ENCODE measurements at places on chromosomes 5 and 9. TPM values are rescaled to one million over a fixed set of nuclear protein-coding genes. Genes with fewer than 3 reads are reported as not detected.

NEUROG1 gene
- total RNA-seq, result not detected

GFPT2 gene
- 0.39 TPM for total RNA-seq

GABRA1 gene
- not detected for total RNA-seq

PDE6A gene
- total RNA-seq, result not detected

ZFP37 gene
- total RNA-seq, result 0.15 TPM

HMGXB3 gene
- 43.3 TPM for total RNA-seq

COL5A1 gene
- 0.15 TPM for total RNA-seq

TMEM174 gene
- total RNA-seq, result not detected

RLN2 gene
- 2.4 TPM for total RNA-seq

CREB3 gene
- total RNA-seq, result 22.9 TPM

DCTN4 gene
- 46.6 TPM for total RNA-seq

BSPRY gene
- total RNA-seq, result 11.4 TPM

SHOC1 gene
- not detected for total RNA-seq

FOXD4 gene
- 0.20 TPM for total RNA-seq

LAMC3 gene
- total RNA-seq, result 0.02 TPM

Data from T-helper 1 cell treated with Interleukin-12 subunit alpha and Interleukin-12 subunit beta and Interleukin-4 antibody, amounts not matched to agents 30 ng/mL and 1 ng/mL, for 36 hours (primary cell).